Stimulated activated CD8-positive, alpha-beta memory T cell treated with anti-CD3 and anti-CD28 coated beads, Interleukin-12 subunit alpha, Interleukin-12 subunit beta, amount 100 ng/mL, for 4 hours (primary cell): ENCODE measurements at places on chromosomes 5 and 9.

DNA sequence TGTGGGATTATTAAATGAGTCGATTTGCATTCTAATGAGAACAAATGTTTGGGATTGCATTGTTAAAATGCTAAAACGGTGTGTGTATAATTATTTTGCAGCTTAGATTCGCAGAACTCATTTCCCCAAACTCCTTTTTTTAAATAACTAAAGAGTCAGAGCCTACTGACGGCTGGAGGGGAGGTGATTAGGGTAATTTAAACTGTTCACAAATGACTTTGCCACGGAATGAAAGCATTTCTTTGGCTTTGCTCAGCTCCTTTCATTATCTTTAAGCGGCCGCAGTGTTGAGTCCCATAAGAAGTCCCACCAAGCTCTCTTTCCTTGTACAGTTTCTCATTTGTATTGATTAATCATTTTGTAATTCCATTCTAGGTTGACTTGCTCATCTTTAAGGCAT, 1632.8 kb downstream of the MAT2B start:
- no peak for DNase-seq

DNA sequence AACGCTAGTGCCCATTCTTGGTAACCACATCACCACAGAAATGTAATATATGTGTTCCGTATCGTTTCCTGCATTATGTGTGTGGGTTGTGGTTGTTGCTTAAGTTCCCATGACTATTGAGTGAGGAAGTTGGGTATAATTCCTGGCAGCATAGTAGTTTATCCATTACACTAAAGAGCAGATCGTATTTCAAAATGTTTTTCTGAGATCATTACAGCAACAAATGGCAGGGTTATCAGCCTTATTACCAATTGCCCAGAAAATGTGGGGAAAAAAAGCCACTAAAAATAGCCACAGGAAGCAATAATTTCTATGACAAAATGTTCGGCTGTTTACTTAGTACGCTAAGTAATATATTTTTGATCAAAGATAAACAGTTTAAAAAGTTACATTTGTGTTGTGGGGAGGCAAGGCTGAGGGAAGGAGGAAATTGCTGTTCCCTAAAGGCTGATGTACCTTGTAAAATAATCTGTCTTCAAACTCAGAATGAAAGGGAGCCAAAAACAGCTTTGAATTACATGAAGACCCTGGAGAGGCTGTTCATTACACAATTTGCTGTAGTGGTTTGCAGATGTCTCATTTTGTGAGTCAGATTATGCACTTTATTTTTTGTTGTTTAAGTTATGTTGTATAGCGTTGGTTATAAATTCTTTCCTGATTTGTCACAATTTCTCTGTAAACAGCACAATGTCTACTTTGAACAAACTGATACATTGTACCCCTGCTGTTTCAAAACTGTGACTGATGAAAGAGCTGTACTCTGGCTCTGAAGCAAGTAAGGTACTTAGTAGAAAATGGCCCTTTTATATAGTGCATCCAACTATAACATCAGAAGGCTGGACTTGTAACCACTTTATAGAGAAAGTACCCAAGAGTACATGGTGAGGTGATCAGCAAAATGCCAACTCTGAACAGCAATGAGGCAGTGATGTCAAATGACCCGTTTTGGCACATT, 1028.5 kb downstream of the NR2F1-AS1 start:
- no peak for DNase-seq

GRCh38 chr9:6501526-6502210, 88.7 kb downstream of the UHRF2 start:
- no peak for DNase-seq

GRCh38 chr9:137742698-137743097, 123.9 kb downstream of the EHMT1 start:
- DNase-seq = no peak

DNA sequence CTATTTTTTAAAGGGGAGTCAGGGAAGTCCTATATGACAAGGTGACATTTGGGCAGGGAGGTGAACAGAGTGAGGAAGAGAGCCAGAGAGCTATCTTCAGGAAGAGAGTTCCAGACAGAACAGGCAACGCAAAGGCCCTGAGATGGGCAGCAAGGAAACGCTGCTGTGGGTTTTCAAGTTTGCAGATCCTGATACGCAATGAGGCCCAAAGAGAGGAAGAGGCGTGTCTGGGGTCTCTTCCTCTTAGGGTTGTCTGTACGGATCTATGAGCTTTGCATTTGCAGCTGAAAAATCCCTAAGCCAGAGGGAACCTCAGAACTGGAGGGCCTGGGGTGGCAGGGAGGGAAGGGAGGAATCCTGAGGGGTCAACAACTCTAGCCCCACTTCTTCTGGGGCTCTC, 13.6 kb downstream of the FAT2 start:
- no peak for DNase-seq

GRCh38 chr9:92141144-92142129, 26.2 kb upstream of the SPTLC1 start:
- DNase-seq = no peak

DNA sequence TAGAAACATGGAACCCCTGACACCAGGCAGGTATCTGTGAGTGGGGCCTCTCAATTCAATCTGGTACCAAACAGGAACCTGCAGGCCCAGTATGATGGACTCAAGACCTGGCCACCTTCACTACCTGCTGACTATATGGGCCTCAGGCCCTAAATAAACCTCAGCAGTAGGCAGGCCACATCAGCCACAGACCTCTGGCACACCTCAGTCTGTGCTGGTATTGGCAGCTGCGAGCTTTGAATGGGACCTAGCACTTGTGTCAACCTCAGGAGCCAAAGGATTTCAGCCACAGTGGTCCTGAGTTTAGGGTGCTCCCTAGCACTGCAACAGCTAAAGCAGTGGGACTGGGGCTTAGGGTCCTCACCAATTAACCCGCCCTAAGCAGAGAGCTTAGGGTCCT, 325.5 kb downstream of the ZNF608 start:
- no peak for DNase-seq
